ENCODE measurements at places on chromosomes 11 and 22.
A peak's percentile ranks its signal among the peaks of the same experiment; 100 is the strongest.

- no peak for DNase-seq
These were observed 24.6 kb downstream of the ATG16L2 start for GRCh38 chr11:72838691-72839305.

- DNase-seq: no peak
These were observed 43.1 kb downstream of the CACNG2 start for GRCh38 chr22:36660510-36660840.

GRCh38 chr11:57203359-57203758, 21.6 kb downstream of the LRRC55 start:
- DNase-seq: no peak

GRCh38 chr11:59532620-59533019, 21.3 kb downstream of the OR4D9 start:
- no peak for DNase-seq

- DNase-seq: no peak
These were observed 200.4 kb downstream of the MN1 start for GRCh38 chr22:27601195-27601594.

DNA sequence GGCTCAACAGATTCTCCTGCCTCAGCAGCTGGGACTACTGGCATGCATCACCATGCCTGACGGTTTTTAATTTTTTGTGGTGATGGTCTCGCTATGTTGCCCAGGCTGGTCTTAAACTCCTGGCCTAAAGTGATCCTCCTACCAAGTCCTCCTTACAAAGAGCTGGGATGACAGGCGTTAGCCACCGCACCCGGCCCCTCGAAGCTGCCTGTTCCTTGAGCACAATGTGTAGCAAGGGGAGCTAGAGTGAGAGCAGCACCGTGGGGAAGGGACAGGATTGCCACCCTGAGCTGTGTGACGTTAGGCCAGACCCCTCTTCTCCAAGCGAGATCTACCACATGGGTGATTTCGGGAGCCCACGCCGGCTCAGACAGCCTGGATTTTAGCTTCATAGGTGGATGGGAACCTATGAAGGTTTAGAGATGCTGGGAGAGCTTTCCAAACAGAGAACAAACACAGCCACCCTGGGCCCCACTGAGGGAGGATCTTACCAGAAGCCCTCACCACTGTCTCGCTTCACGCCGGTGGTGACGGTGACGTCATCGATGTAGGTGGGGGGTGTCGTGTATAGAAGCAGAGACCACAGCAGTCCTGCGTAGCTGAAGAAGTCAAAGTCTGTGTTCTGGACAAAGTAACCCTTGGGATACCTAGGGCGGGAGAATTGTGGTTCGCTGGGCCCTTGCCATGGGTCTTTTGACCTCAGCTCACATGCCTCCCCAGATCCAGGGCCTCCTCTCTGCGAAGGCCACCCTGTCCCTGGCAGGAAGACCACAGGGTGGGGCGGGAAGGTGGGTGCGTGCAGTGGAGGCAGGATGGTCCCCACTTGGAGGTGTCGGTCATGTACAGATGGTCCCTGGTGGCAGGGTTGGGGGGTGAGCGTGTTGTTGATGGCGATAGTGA, 23.1 kb downstream of the RGL4 start:
- no peak for DNase-seq

DNA sequence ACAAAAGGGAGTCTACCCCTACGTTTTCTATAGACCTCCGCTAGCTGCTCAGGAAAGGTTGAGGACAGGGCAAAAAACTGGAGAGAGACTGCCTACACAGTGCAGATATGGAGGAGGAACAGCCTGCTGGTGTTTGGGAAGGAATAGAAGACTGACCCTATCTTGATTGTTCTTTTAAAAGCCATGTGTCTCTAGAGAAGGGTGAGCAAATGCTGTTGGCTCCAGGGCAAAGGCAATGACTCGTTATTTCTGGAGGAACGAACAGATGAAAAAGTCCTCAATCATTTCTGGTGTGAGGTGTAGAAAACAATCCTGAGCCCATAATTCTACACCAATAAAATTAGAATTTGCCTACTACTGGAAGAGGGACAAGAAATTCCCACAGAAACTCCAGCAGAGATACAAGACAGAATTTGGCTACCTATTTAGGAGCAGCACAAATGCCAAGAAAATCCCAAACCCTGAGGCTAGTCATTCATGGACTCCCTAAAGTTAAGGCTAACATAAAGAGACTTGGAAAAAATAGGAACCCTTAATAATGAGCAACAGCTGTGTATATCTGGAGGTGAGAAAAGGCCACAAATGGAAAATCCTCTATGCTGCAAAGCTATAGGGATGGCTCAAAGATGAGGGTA, 1206.3 kb upstream of the CNTN5 start:
- DNase-seq: no peak

- no peak for DNase-seq
These were observed 8.7 kb downstream of the EHD1 start for GRCh38 chr11:64869571-64870175.

GRCh38 chr11:62340269-62340901, 3.1 kb downstream of the ASRGL1 start:
- peak; percentile 38 for DNase-seq

DNA sequence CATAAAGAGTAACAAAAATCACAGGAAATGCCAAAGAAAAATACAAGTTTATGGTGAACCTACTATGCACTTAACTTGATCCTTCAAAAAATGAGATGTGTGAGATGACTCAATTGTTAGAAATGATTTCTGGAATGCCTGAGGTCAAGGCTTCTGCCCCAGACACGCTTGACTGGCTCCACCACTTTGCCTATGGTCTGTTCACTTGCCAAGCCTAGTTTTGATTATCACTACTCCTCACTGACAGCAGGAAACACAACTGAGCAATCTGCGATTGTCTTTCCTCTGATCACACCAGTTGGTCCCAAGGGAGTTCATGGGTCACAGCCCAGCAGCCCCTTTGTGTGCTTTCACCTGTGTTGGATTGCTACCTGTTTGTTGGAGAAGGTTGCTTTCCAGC, 20.6 kb upstream of the PRDM10 start:
- DNase-seq: peak; percentile 66

DNA sequence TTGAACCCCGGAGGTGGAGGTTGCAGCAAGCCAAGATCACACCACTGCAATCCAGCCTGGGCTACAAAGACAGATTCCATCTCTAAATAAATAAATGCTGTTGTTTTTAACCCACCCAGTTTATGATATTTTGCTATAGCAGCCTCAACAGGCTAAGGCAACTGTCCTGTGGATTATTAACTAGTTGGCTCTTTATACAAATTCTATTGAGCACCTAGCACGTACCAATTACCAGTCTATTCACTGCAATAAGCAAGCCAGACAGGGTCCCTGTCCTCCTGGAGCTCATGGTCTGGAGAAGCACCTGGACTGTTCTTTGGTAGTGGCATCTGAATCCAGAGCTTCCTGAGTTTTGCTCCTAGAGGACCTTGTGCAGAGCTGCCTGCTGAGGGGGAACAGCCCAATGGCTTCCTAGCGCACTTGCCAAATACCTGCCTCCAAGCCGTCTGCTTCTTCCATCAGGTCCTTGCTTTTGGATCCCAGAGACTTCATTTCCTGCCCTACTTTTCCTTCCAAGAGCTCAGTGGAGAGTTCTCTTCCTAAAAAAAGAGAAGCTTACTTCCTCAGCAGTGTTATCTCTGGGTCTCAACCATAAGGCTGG, 49.9 kb upstream of the MICAL2 start:
- no peak for DNase-seq

DNA sequence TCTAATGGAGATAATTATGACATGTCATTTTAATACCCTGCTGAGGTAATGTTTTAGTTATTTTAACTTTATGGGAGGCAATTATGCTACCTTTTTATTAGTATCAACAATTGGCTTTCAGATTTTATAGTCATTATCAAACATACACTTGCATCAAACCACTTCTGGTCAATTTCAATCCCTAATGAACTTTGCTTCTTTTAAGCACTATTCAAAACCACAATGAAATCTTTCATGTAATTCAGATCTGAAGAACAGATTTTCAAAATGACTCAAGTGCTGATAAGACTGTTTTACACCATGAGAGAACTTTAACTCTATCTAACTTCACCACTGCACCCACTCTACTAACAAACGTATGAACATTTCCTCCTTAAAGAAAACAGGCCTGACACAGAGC, 25.9 kb upstream of the CCDC34 start:
- no peak for DNase-seq

DNA sequence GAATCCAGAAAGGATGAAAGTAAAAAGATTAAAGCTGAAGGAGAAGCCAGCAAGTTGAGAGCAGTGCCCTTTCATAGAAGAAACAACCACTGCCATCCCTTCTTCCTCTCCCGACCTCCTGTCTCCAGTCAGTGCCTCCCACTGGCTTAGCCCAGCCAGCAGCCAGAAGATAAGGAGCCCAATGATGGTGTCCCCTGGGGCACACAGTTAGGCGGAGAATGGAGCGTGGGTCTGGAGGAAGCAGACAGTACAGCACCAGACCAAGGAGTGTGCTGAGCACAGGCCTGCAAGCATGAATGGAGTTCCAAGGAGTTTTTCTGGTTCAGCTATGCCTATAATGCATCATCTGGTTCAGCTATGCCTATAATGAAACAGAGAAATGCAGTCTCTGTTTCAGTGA, 54.3 kb upstream of the TNRC6B start:
- no peak for DNase-seq

GRCh38 chr11:26620282-26621045, 48.4 kb upstream of the MUC15 start:
- DNase-seq: no peak

GRCh38 chr11:77038029-77038824, 4.0 kb downstream of the B3GNT6 start:
- DNase-seq: no peak

DNA sequence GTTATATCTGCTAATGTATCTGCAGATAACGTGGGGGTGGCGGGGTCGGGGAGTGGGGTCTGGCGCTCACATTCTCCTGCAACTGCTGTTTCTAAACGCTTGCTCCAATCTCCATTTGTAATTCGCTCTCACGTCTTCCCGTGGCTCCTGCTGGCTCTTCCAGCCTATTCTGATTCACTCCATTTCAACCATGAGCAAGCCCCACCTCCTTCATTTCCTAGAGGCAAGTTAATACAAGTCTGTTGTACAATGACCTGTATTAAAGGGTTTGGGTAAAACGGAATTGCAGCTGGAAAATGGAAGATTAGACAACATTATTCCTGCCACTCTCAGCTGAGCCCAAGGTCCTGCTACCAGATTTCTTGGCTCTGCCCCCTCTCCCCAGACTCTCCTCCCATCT, 132.3 kb downstream of the CSNK2A3 start:
- DNase-seq: no peak

- no peak for DNase-seq
These were observed 465.5 kb downstream of the GUCY1A2 start for GRCh38 chr11:106552694-106553203.

GRCh38 chr11:86810288-86810687, 9.9 kb downstream of the PRSS23 start:
- no peak for DNase-seq

DNA sequence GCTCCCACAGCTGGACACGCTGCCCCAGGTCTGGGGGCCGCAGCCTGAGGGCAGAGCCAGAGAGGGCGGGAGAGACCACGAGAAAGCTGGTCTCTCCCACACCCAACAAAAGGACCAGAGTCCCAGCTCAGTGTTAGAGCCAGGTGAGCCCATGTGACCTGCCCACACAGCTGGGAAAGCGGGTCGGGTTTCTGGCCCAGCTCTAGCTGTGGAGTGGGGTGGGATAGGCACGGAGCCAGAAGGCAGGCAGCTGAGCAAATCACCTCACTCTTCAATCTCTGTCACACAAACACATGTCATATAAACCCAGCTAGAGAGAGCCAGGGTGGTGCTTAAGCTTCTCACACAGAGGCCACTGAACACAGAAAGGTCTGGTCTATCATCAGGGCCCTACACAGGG, 7.8 kb upstream of the EIF3D start:
- no peak for DNase-seq

DNA sequence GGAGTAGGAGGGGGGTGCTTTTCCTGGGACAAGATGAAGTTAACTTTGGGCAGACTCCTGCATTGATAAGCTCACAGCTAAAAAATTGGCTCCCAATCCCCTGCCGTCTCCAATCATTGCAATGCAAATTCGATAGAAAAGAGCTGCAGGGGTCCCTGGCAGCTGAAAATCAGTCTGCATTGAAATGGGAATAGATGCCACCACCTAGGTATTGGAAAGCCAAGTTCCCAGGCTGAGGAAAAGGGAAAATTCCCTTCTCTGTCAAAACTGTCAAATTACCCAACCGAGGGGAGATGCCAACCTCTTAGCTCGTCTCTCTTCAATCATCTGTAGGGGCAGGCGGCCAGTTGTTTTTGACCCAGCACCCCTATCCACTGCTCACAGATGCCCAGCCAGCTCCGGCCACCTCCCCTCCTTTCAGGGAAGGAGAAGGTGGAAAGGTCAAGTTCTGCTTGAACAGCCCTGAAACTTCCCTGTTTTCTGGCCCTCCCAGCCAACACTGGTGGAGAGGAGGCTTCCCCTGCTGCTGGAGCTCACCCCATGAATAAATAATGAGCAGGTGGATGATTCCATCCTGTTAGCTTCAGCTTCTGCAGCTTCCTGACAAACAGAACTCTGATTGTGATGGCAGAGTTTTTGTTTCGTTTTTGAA, 916.3 kb downstream of the TBC1D22A start:
- no peak for DNase-seq

GRCh38 chr11:7677071-7677470, 3.8 kb upstream of the CYB5R2 start:
- DNase-seq: peak; percentile 93

- no peak for DNase-seq
These were observed 5.5 kb downstream of the RAB3IL1 start for GRCh38 chr11:61911701-61912529.

- DNase-seq: no peak
These were observed 388.3 kb downstream of the TENM4 start for GRCh38 chr11:79052544-79052943.

DNA sequence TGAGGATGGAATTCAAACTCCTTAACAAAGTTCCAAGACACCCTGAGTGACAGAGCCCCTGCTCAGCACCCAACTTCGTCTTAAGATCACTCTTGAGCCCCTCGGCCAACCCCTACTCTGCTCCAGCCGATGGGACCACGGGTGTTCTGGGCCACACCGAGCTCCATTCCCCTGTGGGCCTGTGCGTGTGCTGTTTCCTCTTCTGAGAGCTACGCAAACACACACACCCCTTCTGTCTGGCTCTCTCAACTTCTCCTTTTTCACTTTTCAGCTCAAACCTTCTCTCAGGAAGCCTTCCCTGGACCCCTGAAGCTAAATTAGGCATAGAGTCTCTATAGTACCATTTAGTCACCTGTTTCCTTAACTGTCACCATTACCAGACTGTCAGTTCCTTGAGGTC, 37.5 kb upstream of the NNMT start:
- DNase-seq: no peak

GRCh38 chr11:95516786-95517185, 272.8 kb downstream of the FAM76B start:
- no peak for DNase-seq

Data from HFFc6 (cell line).